ENCODE measurements at places on chromosomes 3 and 15. TPM values are rescaled to one million over a fixed set of nuclear protein-coding genes. Genes with fewer than 3 reads are reported as not detected.
A peak's percentile ranks its signal among the peaks of the same experiment; 100 is the strongest.

The IQCF5 gene
- not detected for polyA plus RNA-seq

The ACTC1 gene
- polyA plus RNA-seq = not detected

The FANCD2OS gene
- not detected for polyA plus RNA-seq

The STAC gene
- polyA plus RNA-seq = not detected

The KLHL40 gene
- not detected for polyA plus RNA-seq

DNA sequence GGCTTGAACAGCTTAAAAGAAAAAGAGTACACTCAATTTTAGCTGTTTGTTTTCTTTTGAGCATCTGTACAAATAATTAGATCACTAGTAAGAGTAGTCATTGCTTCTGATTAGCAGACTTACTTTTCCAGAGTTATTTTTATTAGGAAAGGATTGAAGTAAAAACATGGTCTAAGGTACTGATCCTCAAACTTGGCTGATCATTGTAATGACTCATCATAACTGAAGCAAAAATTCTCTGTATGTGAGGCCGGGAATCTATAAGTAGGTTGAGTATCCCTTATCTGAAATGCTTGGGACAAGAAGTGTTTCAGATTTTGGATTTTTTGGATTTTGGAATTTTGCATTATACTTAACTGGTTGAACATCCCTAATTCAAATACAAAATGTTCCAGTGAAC lies 12.4 kb downstream of the NMD3 start:
- no peaks in the 10 kb centered on the region for H3K4me1 ChIP-seq
- no peak for DNase-seq
- no peak overlapping the region for H3K27ac ChIP-seq
- H3K4me3 ChIP-seq = no peak overlapping the region
- H3K36me3 ChIP-seq = peaks cover 7% of the 10 kb centered on the region

DNA sequence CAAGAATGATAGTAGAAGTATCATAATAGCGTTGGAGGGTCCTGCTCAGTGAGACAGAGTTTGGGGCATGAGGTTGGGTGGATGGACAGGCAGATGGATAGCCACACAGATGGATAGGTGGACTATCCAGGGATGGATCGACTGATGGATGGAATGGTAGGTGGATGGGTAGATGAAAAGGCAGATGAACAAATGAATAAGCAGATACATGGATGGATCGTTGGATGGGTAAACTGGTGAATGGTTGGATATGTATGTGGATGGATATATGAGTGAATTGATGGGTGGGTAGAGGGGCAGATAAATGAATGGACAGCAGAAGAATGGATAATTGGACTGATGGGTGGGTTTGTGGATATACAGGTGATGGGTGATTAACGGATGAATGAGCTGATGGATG lies 9.5 kb downstream of the CPNE9 start:
- H3K27me3 ChIP-seq = no peaks in the 10 kb centered on the region
- peak overlapping the region; percentile 37 for H3K27ac ChIP-seq
- peaks cover 4% of the 10 kb centered on the region for H3K4me1 ChIP-seq
- DNase-seq = no peak
- no peak overlapping the region for H3K4me3 ChIP-seq

- peaks cover 56% of the 10 kb centered on the region for H3K27me3 ChIP-seq
- peaks cover 24% of the 10 kb centered on the region for H3K36me3 ChIP-seq
- H3K4me3 ChIP-seq = no peak overlapping the region
- no peak overlapping the region for H3K27ac ChIP-seq
Measured at GRCh38 chr3:42267878-42268277, 1.9 kb upstream of the CCK start.

GRCh38 chr15:70036585-70037291 lies 61.0 kb downstream of the TLE3 start:
- H3K4me3 ChIP-seq = peak overlapping the region; percentile 58
- H3K36me3 ChIP-seq = no peaks in the 10 kb centered on the region
- peaks cover 44% of the 10 kb centered on the region for H3K4me1 ChIP-seq
- DNase-seq = no peak
- H3K27ac ChIP-seq = peak overlapping the region; percentile 63

Measured in naive B cell (primary cell).